A172 (cell line): ENCODE measurements at places on chromosomes 11 and 22. TPM values are rescaled to one million over a fixed set of nuclear protein-coding genes. Genes with fewer than 3 reads are reported as not detected.

The FAM111B gene
- 26.7 and 31.4 TPM in 2 replicates for total RNA-seq

The OR8D4 gene
- total RNA-seq: not detected in 2 replicates

The PHETA2 gene
- total RNA-seq: 0.07 and 0.17 TPM in 2 replicates

The KCNJ1 gene
- not detected in 2 replicates for total RNA-seq

- DNase-seq: no peak
Observed at GRCh38 chr11:34408580-34409172, 30.1 kb upstream of the CAT start.

DNA sequence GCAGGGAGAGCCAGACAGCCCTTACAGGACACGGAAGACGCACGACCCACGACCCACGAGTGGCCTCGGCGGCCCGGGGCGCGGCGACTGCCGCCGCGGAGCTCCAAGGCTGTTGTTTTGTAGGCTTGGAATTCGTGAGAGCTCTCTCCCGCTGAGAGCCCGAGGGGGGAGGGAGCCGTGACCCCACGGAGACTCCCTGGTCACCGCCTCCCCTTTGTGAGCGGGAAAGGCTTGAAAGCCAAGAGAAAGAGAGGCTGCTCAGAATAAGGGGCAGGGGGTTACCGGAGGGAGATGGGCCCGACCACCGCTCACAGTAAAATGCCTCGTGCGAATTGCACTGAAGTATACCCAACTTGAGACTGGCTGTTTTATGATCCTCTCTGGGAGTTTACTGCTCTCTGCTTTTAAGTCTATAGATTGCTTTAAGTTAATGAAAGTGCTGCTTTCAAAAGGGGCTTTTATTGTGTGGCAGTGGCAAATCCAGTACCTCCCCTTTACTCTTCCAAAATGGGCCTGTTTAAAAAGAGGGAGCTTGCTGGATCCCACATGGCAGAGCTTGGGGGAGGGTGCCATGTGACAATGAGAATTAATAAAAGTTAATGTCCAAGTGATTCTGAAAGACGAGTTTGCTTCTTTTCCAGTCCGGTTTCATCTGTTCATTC, 2.9 kb downstream of the PKNOX2 start:
- DNase-seq: no peak

DNA sequence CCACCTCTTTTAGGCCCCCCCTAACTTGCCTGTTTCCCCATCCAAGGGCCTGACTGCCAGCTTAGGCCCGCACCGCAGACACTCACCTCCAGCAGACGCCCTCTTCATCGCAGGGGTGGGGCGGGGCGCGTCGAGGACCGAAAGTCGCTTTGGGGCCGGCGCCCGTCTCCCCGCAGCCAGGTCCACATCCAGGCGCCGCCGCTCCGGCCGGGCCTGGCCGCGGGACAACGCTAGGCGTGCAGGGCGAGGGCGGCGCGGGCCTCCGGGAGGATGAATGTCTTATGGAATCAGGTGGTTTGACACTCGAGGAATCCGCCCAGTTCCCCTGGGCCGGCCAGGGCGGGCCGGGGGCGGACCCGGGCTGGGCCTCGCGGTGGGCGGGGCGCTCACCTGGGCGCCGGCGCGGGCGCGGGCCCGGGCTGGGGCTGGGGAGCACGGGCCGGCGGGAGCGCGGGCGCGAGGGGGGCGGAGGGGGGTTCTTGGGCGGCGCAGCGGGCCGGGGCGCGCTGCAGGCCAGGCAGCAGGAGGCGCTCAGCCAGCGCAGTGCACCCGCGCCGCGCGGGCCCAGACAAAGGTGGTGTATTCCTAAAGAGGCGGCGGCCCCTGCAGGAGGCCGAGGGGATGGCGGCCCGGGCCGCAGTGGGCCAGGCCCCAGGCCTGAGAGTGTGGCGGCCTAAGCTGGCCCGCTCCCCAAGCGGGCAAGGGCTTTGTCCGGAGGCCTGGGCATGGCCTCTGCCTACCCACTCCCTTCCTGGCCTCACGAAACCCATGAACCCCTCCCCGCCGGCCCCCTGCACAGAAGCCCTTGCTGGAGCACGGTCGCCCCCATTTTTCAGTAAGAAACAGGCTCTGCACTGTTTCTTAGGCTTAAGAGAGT, 177.6 kb downstream of the IGLL1 start:
- no peak for DNase-seq

- no peak for DNase-seq
Observed at GRCh38 chr22:41913040-41913719, 1.7 kb downstream of the SHISA8 start.

DNA sequence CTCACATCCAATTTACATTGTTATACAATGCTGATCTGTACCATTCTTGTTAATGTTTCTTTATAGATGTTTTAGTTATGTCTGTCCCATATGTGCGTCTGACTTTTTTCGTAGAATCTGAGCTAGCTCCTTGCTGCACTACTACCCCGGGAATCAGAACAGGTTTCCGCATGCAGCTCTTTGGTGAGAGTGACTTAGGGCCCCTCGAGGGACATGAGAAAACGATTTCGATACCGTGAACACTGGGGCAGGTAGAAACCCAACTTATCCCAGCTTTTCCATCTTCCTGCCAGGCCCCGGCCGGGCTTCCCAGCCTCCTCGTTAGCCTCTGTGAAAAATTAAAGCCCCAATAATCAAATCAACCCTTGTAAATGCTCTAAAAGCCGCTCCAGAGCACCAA, 23.4 kb upstream of the PKNOX2 start:
- DNase-seq: no peak

GRCh38 chr11:79209540-79210266, 231.1 kb downstream of the TENM4 start:
- DNase-seq: no peak

- DNase-seq: no peak
Observed at GRCh38 chr11:11816511-11817314, 25.1 kb upstream of the USP47 start.

GRCh38 chr11:30196400-30197206, 34.2 kb upstream of the FSHB start:
- peak; percentile 46 for DNase-seq
